ENCODE measurements at places on chromosomes 1 and 21. TPM values are rescaled to one million over a fixed set of nuclear protein-coding genes. Genes with fewer than 3 reads are reported as not detected.

KLF17 gene
- not detected for total RNA-seq

PDZK1 gene
- total RNA-seq = 0.80 TPM

S100A1 gene
- not detected for total RNA-seq

CD5L gene
- not detected for total RNA-seq

AGT gene
- 0.13 TPM for total RNA-seq
